Psoas muscle (tissue), 8 donors: ENCODE measurements at places on chromosomes 5 and 9.

DNA sequence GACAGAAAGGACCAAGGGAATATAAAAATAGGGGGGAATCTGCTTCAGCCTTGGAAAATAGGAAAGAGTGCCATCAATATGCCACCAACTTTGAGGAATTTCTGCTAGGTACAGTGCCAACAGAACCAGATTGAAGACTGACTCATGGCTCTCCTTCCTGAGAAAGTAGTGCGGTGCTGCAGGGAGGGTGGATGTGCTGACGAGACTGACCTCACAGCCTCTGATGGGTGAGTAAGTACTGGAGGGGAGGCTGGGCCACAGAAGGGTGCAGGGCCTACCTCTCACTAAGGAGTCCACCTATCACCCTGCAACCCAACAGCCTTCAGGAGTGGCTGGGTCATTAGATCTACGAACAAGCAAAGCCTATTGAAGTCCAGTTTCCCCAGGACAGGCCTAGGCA, 187.6 kb downstream of the GABBR2 start:
- no peak for DNase-seq

DNA sequence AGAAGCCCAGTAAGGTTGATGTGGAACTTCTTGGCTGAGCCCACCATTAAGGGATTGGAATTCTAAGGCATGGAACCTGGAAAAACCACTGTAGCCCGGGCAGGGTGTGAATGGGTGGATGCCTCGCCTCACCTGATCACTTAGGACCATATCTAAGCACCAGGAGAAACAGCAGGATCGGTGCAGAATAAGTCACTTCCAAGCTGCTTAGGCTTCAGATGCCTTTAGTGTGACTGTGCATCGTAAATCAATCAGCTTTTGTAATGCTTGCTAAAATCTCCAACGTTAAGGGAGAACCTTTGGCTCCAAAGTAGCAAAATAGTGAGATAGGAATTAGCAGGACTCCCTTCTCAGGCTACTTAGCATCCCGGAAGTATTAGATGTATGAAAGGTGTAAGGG, 103.9 kb upstream of the MEGF10 start:
- DNase-seq = no peak

- no peak for DNase-seq
Measured at GRCh38 chr9:94826644-94827410, 100.3 kb downstream of the AOPEP start.

DNA sequence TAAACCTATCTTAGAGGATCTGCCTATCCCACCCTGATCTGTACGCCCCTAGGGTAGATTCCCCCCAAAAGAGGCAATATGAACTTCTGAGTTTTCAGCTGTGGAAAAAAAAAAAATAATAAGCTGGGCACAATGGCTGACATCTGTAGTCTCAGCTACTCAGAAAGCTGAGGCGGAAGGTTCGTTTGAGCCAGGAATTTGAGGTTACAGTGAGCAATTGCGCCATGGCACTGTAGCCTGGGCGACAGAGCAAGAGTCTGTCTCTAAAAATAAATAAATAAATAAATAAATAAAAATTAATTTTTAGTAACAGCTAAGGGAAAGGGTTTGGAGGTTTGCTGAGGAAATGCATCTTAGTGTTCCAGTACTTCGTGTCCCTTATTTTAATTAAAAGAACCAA, 21.1 kb upstream of the SLC28A3 start:
- DNase-seq = no peak

DNA sequence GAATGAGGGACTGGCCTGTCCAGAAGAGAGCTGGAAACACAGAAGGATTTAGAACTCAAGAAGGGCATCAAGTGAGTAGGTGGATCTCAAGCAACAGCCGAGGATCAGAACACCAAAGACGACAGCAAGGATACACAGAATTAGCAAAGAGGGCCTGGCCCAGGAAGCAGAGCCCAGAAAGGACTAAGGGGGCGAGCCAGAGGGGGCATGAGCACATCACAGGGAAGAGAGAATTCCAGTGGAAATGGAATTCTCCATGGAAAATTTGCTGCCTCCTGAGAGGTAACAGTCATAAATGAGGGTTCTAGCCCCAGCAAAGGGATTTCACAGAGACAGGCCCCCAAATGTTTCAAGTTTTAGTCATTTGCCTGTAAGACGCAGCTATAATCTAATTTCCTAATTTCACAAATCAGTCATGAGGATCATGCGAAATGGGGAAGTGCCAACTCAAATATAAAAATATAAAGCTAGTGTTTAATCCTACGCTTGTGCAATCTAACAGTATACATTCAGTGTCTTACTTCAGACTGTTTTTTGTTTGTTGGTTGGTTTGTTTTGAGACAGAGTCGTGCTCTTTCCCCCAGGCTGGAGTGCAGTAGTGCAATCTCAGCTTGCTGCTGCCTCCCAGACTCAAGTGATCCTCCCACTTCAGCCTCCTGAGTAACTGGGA, 46.7 kb downstream of the FNBP1 start:
- DNase-seq = no peak

- DNase-seq = no peak
Measured at GRCh38 chr5:39422036-39422606, 2.7 kb downstream of the DAB2 start.

- DNase-seq = no peak
Measured at GRCh38 chr5:105150323-105150722, 1587.7 kb upstream of the NUDT12 start.

GRCh38 chr9:89564346-89564878, 40.4 kb upstream of the GADD45G start:
- no peak for DNase-seq

- DNase-seq = no peak
Measured at GRCh38 chr9:72931437-72931836, 21.4 kb downstream of the ALDH1A1 start.

DNA sequence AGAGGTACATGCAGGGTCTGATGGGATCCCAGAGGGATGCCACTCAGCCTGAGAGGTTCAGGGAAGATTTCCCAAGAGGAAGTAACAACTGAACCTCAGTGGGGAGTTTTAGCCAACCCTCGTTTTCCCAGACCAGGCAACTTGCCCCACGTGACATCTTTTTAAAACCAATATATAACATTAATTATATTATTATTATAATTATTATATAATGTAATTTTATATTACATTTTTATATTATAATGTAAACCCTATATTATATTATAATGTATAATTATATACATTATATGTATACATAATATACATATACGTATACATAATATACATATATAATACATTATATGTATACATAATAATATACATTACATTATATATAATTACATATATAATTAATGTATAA, 62.8 kb upstream of the WWC1 start:
- no peak for DNase-seq

- no peak for DNase-seq
Measured at GRCh38 chr5:129410488-129410887, 49.6 kb upstream of the ADAMTS19 start.

DNA sequence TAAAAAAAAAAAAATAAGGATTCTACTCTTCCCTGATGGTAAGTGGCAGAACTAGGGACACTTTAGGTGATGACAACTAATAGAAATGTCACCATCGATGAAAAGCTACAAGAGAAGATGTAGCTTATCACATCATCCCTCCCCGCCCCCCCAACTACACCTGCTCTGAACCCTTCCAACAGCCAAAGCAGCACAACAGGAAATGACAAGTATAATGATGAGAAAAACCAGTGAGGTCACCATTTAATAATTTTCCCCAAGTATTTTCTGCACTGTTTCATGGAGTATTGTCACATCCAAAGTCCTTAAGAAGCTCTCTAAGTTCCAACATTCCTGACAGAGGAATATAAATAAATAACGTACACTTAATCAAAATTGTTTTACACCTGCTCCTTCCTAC, 221.4 kb downstream of the EFNA5 start:
- DNase-seq = no peak

DNA sequence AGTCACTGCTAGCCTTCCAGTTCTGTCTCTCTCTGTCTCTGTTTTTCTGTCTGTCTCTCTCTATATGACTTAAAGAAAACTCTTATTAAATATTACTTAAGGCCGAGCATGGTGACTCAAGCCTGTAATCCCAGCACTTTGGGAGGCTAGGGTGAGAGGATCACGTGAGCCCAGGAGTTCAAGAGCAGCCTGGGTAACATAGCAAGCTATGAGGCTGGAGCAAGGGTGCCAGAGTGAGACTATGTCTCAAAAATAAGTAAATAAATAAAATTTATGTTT, 1.7 kb upstream of the GBGT1 start:
- DNase-seq = no peak

DNA sequence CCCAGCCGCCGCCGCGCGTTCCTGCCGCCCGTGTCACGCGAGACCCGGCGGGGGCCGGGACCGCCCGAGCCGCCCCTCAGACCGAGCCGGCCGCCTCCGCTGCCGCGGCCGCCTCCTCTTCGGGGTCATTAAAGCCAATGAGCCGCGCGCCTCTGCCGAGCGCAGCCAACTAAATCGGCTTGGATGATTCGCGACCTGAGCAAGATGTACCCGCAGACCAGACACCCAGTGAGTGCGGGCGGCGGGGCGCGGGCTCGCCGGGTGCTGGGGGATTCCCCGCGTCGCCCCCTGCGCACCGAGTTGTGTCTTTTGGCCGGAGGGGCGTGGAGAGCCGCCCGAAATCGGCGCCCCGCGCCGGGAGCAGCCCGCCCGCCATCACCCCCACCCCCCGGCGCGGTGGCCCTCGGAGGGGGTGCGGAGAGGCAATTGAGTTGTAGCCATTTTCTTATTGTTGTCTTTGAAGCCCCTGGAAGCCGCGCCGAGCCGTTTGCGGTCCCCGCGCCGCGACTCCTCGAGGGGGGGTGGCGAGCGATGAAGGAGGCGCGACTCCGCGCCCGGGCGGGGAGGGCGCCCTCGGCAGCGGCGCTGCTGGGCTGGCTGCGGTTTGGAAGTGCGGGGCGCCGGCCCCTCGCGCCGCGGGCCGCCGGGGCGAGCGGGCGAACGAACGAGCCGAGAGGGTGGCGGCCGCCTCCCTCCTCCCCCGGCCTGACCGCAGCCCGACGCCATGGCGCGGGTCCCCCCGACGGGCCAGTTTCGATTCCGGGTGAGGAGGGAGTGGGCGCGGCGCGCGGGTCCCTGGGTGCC, 1.0 kb downstream of the TLE4 start:
- peak; percentile 61 for DNase-seq

DNA sequence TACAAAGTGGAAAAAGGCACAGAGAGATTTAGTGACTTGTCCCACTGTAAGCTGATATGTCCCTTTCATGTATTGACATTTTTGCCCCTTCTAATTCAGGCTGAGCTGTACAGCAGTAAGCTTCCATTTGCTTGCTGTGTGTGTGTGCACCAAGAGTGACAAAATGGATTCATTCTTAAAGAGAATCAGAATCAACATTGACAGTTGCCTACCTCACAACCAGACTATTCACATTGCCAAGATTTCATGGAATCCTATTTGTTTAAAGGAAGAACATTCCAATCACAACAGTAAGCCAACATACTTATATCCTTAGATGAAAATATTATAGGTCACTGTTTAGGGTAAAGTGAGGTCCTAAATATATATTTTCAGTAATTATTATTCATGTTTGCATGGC, 102.6 kb downstream of the TMEM232 start:
- DNase-seq = no peak

- DNase-seq = no peak
Measured at GRCh38 chr9:105435453-105435852, 12.4 kb upstream of the FSD1L start.

DNA sequence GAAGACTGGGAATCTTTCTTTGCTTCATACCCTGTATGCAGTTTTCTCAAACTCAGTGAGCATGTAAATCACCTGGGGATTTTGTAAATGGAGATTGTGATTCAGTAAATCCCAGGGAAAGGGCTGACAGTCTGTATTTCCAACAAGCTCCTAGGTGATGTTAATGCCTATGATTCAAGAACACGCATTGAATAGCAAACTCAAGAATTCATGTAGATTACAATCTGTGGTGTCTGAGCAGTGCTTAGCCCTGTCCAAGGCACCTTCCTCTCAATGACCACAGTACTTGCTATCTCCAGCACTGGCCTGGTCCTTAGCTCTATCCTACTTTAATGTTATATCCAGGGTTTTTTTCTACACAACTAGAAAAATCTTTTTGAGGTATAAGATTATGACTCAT, 721.4 kb upstream of the MEF2C start:
- DNase-seq = no peak

- DNase-seq = peak; percentile 26
Measured at GRCh38 chr5:2186472-2187015, 303.8 kb upstream of the IRX4 start.
